Stimulated activated CD8-positive, alpha-beta memory T cell treated with anti-CD3 and anti-CD28 coated beads, Interleukin-2, amount 100 ng/mL, for 1 hour (primary cell): ENCODE measurements at places on chromosomes 2 and 18.

DNA sequence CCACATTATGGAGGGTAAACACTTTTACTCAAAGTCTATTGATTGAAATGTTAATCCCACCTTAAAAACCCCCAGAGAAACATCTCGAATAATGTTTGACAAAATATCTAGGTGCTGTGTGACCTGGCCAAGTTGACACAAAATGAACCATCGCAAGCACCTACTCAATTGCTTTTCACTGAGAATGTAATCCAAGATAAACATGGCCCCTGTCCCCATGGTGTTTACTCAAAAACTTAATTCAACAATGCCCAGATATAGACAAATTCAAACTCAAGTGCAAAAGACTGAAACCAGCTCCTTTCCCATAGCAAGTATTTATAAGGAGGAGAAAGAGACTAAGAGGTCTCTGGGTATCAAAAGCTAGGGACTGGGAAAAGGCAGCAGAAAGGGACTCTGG, 15.0 kb upstream of the ACMSD start:
- no peak for DNase-seq

GRCh38 chr18:37572736-37573135, 7.1 kb upstream of the CELF4 start:
- DNase-seq = no peak

DNA sequence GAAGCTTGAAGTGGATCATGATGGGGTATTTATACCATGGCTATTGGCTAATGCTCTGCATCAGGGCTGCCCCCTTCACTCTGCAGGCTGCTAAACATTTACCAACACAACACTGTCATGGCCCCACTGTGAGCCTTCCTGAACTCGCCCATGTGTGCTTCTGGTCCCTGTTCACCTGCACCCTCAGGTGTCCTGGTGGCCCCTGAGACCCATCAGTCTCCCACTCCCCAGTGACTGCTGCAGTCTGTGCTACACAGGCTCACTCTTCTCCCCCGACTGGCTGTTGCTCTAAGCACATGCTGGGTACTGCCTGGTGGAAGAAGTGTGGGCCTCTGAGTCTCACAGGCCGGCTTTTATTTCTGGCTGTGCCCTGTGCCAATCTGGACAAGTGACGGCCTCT, 183.0 kb upstream of the HS6ST1 start:
- no peak for DNase-seq

GRCh38 chr2:128312411-128312810, 6.3 kb downstream of the HS6ST1 start:
- DNase-seq = no peak

DNA sequence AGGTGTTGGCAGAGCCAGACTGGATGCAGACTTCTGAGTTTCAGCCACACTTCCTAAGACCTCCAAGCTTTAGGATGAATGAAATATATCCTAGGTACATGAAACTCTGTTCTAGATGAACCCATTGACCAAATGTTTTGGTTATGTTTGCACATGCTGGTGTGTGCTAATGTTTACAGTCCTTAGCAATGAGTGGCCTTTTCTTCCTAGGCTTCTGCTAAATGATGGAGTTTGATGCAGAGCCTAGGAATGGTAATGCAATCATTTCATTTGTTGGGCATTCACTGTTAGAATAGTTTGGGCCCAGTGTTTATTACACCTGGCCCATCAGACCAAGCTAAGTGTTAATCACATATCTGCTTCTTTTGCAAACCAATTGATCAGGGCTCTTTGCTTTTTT, 464.7 kb downstream of the MEIS1 start:
- no peak for DNase-seq

- no peak for DNase-seq
Observed at GRCh38 chr2:65427532-65427931, 4.9 kb downstream of the SPRED2 start.

GRCh38 chr2:134782107-134782506, 56.3 kb upstream of the ACMSD start:
- no peak for DNase-seq

DNA sequence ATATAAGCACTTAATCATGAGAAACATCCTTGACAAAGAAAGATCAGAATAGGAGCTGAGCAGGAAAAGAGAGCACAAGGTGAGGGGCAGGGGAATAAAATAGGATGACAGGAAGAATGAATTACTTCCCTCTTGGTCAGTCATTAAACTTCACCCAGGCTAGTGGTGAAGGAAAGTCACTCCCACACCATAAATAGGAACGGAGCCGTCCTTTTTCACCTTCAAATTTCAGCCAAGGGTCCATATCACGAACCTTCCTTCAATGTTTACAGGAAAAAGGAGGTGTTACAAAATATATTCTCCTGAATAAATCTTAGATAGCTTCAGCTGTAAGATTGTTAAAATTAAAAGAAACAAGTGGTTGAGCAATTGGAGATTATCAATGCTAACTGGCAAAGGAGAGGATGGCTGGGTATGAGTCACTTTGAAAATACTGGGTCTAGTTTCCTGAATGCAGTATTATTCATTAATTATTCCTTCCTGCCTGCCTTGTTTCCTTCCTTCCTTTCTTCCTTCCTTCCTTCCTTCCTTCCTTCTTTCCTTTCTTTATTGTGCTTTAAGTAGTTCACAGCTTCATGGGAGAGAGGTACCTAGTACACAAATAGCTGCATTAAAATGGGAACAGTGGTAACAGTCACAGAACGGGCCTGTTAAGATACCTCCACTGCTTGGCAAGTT, 292.3 kb upstream of the ID2 start:
- DNase-seq = no peak

GRCh38 chr2:51344886-51345285, 313.0 kb upstream of the NRXN1 start:
- DNase-seq = no peak

DNA sequence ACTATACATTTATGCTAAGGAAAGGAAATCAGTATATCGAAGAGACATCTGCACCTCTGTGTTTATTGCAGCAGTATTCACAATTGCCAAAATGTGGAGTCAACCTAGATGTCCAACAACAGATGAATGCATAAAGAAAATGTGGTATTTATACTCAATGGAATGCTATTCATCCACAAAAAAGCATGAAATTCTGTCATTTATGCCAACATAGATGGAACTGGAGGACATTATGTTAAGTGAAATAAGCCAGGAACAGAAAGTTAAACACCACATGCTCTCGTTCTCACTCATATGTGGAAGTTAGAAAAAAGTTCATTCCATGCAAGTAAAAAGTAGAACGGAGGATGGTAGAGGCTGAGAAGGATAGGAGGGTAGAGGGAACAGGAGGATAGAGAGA, 59.5 kb downstream of the TWSG1 start:
- DNase-seq = no peak

DNA sequence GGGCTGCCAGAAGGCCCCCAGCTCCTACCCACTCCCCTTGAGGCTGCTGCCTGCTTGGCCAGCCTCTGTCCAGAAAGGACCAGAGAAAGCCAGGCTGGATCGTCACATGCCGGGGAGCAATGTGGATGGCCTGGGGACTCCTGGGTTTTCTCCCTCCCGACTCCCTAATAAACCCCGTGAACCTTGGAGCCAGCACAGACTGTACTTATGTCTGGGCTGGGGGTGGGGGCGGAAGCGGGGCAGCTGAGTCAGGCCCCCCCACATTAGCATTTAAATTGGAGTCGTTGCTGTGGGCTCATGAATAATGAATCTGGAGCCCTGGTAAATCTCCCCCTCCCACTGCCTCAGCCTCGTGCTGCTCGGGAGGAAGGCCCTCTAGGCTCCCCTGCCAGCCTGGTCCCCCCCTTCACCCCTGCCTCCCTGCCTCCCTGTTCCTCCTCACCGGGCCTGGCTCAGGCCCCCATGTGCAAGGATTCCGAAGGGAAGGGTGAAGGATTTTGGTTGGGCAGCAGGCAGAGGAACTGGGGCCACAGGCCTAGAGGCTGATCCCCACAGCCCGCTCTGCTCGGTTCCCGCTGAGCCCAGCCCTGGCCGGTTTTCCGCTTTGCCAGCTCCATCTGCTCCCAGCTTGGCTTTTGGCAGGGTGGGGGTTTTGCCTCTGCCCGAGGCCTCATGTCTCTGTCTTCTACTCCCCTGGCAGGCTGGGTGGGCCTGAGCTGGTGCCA, 7.3 kb upstream of the ASIC4 start:
- no peak for DNase-seq

- DNase-seq = no peak
Observed at GRCh38 chr2:117785740-117786139, 28.8 kb upstream of the DDX18 start.

- no peak for DNase-seq
Observed at GRCh38 chr2:104378853-104379374, 475.0 kb upstream of the POU3F3 start.

DNA sequence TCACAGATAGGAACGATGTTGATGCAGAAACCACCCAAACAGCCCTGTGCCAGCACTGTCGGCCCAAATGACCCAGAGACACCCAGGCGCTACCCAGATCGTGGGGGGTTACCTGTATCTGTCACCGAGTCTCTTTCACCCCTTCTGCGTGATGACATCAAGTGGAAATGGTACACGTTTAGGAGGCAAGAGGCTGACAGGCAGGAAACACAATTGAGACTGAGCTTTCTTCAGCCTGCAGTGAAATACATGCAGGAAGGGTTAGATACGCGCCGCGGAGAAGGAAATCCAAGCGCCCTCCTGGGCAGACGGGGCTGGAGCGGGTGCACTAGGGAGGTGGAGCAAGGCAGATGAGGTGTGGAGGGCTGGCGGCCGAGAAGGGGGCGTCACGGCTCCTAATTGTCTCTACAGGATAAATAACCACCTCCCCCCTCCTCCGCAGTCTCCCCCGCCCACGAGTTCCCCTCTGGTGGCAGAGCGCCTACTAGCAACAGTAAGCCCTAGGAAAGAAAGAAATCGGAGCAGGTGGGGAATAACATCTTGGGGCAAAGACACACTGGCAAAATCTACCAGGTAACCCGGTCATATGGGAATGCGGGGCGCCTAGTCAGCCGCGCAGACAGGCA, at the start of gene RNF152:
Gene RNF152 (minus strand): TSS at position 325 of the 626 bp plus-strand sequence. CDS start 76,544 bp downstream, outside the sequence.
- no peak for DNase-seq

GRCh38 chr2:12465631-12466135, 251.1 kb upstream of the TRIB2 start:
- no peak for DNase-seq

DNA sequence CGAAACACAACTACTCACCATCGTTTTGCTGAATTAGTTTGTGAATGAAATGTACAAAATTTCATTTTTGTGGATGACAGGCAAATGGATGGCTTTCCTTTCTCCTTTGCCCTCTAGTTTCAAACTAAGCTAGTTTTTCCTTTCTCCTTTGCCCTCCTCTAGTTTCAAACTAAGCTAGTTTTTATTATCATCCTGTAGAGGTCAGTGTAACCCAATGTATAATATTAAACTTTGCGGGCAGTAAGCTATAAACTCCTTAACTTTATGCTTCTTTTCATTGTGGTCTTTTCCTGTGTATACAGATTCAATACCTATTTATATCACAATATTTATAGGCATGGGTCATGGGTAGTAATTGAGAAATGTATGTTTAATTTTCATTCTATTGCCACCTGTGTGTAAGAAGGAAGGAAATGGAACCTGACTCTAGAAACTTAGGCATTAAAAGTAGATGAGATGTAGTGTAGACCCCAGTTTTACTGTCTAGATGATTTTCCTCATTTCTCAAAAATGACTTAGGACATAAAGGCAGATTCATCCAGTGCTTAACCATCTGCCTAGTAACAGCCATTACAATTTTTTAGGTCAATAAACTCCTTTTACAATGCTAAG, 58.1 kb downstream of the MAP3K19 start:
- DNase-seq = no peak
